Right ventricle myocardium inferior (tissue), 1 donor: ENCODE measurements at places on chromosomes 1 and 21.
A peak's percentile ranks its signal among the peaks of the same experiment; 100 is the strongest.

DNA sequence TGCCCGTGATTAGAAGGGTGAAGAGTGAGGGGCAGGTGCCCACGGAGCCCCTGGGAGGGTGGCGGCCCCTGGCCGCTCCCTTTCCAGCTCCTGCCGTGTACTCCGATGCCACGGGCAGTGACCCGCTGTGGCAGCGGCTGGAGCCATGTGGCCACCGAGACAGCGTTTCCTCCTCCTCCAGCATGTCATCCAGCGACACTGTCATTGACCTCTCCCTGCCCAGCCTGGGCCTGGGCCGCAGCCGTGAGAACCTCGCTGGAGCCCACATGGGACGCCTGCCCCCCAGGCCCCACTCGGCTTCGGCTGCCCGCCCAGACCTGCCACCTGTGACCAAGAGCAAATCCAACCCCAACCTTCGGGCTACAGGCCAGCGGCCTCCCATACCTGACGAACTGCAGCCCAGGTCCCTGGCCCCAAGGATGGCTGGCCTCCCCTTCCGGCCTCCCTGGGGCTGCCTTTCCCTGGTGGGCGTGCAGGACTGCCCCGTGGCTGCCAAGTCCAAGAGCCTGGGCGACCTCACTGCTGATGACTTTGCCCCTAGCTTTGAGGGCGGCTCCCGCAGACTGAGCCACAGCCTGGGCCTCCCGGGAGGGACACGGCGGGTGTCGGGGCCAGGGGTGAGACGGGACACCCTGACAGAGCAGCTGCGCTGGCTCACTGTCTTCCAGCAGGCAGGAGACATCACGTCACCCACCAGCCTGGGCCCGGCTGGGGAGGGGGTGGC lies 22.0 kb downstream of the PANK4 start:
- DNase-seq, result no peak

DNA sequence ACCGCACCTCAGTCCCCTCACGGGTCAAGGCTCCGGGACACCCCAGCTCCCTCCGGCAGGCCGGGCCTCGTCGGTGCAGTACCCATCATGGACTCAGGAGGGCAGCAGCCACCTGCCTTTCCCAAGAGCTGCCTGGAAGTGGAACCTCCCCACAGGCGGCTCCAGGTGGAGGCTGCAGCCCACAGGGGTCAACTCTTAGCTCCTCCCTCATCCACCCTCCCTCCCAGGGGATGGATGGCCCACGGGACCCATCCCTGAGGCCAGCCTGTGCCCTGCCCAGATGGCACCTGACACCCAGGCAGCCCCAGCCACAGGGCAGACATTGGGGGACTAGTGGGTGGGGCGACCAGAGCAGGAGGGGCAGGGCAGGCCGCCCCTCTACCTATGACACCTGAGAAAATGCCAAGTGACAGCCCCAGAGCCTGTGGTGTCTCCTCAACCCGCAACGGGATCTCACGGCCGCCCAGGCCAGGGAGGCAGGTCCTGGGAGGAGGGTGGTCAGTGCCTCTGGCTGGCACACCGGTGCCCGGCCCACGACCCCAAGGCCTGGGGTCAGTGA lies 1.2 kb upstream of the ARHGEF16 start:
- DNase-seq, result peak; percentile 84

DNA sequence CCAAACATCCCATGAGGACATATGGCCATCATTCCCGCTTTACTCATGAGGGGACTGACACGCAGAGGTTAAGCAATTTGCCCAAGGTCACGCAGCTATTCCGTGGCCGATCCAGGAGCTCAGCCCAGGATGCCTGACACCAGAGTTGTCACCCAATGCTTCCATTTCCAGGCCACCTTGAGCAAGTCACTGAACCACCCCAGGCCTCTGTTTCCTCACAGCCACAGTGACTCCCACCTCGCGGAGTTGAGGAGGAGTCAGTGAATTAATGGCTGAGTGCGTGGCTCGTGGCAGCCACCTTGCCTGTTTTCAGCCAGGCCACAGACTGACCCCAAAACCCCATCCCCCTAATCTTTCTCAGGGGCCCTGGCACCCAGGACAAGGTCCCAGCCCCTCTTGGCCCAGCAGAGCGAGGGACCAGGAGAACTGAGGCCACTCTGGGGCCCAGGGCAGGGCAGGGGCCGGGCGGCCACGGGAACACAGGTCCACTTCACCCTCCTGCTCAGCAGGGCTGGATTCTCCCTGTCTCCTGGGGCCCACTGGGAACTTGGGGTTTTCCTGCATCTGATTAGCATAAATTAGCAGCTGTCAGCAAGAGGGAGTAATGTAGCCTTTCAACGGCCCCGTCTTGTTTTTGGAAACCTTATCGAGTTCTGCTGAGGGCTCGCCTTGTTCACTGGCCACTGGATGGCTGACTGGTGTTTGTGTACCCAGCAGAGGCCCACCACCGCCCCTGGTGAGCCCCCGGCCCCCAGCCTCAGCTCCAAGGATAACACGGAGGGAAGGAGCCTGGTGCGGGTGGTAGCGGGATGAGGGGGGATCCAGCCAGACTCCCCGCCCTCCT lies 19.7 kb upstream of the LAPTM5 start:
- DNase-seq, result no peak

DNA sequence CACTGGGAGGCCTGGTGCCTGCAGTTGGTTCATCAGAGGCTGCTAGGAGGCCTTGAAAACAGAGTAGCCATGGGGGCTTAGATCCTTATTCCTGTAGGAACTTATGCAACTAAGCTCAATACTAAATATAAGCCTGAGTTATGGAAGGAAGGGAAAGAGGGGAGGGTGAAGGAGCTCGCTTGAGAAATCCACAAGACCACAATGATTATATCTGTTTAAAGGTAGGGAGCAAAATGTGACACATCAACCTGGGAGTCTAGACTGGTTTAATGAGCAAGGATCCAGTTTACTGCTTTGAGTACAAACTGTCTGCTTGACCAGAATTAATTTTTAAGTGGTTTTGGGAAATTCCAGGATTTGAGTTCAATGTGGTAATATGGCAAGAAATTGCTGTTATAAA lies 20.4 kb upstream of the ANGPTL7 start:
- no peak for DNase-seq

GRCh38 chr1:43879996-43880395 lies 53.6 kb upstream of the ARTN start:
- DNase-seq, result no peak

GRCh38 chr21:35026617-35027562 lies 22.2 kb downstream of the RUNX1 start:
- DNase-seq, result peak; percentile 95

DNA sequence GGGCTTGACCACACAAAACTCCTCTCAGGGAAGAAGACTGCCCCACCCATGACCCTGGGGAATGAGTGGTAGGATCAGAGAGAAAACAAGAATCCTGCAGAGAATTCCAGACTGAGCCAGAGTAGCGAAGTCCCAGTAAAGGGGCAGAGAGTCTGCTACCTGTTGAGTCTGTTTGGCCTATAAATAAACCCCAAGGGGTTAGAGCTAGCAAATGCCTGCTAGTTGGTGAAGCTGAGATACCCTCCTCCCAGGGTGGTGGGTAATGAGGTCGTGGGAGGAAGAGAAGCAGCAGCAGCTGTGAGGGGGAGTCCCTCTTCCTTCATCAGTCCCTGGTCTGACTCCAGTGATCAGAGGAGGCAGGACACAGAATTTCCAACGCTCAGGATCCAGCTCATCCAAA lies 2.5 kb downstream of the TRAF3IP3 start:
- no peak for DNase-seq

DNA sequence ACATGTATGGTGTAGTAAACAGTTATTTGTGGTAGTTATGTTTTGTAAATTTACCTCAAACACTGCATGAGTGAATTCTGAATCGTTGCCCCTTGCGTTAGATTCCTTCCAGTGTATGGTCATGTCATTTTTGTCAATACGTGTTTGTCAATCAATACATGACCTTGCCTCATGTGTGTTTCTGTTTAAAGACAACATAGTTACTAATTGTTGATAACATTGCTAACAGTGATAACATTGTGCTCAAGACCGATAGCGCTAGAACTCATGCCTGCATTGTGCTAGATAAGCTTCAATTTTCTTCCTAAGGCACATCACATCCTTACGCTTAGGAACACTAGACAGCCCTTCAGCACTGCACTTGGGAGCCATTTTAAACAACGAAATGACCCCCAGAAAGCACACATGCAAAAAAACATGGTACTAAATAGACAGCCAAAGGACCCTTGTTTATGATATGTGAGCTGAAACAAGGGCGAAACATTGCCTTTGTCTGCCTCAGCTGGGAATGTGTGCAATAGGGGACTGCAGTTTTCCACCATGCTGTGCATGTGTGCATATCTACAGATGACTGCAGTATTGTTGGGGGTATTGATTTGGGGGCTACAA lies 37.3 kb downstream of the MRPS6 start:
- DNase-seq, result no peak

DNA sequence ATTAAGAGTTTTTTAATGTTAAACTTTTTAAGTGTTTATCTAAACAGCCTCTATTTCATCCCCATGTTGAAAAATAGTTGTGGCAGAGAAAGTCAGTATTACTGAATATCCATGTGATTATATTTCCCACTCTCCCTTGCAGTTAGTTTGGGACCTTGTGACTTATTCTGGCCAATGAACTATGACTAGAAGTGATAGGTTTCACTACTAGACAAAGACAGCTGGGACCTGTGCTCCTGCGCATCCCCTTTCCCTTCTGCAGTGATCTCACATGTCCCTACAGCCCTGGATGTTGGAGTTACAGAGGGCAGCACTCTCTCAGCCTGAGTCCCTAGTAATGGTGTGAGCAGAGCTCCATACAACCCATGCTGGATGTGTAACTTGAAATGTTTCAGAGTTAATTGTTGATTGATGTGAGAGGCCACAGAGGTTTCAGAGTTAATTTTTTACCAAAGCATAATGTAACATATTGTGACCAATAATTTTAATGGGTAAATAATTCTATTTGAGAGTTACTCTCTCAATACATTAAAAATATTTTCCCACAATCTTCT lies 18.7 kb upstream of the SAMD13 start:
- no peak for DNase-seq

DNA sequence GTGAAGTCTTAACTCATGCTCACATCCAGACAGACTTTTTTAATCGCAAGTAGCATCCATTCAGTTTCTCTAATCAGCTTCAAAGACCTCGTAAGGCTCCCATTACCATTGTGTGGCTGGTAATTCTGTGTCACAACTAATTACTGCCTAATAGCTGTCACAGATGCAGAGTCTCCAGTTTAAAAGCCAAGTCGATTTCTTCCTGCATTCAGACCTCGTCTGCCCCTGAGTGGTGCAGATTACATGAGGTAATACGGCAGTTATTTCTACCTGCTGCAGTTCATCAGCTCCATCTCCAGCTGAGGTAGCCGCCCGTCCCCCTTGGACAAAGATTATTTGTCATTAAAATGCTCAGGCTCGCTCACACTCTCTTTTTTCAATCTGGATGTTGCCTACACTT lies 34.4 kb upstream of the OLIG2 start:
- DNase-seq, result no peak

GRCh38 chr1:180773210-180773865 lies 139.4 kb upstream of the KIAA1614 start:
- DNase-seq, result no peak

DNA sequence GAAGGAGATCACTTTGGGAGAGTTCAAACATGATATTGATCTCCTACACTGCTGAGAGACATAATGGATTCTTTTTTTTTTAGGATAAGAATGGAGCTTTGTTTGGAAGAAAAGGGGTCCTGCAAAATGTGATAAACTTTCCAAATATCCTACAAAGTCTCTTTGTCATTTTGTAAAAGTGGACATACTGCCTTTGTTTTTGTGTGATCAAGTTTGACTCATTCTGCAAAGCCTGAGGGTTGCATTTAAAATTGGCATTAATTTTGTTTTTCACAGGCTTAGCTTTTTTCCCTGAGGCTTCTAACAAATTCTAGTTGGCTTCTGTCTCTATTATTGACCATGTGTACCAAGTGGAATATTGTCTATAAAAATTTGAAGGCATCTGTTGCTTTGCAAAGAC lies 113.2 kb downstream of the AK5 start:
- DNase-seq, result no peak

DNA sequence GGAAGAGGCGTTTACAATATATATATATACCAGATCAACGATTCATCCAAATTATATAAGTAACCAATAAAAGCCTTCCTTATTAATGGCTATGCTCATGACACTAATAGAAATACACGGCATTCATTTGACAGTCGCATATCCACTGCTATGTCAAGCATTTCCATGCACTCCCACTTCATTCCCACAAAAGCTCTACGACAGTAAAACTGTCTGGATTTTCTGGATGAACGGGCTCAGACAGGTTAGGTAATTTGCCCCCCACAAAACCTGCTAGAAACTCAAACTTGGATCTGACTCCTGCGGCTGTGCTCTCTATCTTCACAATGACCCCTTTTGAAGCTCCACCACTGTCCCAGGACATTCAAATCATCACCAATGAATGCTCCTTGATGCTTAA lies 11.4 kb downstream of the DNAJC11 start:
- DNase-seq, result no peak

- DNase-seq, result no peak
Measured at GRCh38 chr1:178867670-178868069, 3.2 kb downstream of the ANGPTL1 start.

DNA sequence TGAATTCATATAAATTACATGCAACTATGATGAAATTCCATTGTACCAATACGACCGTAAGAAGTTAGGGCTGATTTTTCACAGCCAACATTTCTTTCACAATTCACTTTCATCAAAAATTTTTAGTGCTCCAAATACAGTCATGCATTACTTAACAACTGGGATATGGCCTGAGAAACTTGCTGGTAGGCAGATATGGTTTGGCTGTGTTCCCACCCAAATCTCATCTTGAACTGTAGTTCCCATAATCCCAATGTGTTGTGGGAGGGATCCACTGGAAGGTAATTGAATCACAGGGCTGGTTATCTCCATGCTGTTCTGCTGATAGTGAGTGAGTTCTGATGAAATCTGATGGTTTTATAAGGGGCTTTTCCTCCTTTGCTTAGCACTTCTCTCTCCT lies 244.4 kb downstream of the AKT3 start:
- DNase-seq, result no peak

DNA sequence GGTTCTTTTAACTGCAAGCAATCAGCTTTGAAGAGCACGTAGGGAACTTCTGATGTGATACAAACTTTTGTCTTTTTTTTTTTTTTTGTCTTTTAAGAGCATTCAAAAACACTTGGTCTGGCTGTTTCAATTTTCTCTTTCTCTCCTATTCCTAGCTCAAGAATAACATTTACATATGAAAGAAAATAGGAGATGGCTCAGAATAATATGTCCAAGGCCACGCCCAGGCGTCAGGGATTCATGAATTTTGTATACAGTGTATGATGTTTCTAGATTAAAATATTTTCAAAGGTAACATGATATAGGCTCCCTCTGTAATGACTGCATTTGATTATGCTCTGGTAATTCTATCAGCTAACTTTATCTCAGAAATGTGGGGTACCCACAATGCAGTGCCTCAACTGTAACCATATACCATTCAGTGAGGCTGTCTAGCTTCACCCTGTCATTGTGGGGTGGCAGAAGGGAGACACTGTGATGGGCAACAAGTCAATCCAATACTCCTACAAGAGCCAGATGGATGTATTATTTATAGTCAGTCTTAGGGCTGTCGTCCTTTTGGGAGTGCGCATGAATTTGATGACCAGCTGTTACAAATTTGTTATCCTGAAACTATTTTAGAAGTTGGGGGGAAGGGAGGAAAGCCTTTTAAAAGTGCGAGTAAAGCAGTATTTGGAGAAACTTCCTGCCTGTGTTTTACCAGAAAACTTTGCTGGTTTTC lies 1.5 kb upstream of the AKNAD1 start:
- no peak for DNase-seq
